ENCODE measurements at places on chromosomes 5 and 9. TPM values are rescaled to one million over a fixed set of nuclear protein-coding genes. Genes with fewer than 3 reads are reported as not detected.

DNA sequence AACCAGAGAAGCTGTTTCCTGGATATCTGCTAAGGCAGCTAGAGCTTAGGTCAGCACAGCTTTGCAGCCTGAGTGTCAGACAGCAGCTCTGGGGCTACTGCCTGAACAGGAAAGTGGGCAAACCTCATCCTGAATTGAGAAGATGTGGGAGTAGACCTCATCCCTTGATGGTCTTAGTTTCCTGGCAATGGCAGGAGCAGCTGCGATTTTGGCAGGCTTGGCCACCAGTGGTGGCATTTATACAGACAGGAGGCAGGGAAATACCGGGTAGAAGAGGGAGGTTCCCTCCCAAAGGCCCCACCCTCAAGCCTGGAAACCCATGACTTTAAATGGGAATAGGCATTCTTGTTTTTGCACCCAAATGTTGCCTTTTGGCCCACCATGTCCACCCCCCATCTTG lies 69.7 kb downstream of the LIX1 start:
- DNase-seq, result no peak

DNA sequence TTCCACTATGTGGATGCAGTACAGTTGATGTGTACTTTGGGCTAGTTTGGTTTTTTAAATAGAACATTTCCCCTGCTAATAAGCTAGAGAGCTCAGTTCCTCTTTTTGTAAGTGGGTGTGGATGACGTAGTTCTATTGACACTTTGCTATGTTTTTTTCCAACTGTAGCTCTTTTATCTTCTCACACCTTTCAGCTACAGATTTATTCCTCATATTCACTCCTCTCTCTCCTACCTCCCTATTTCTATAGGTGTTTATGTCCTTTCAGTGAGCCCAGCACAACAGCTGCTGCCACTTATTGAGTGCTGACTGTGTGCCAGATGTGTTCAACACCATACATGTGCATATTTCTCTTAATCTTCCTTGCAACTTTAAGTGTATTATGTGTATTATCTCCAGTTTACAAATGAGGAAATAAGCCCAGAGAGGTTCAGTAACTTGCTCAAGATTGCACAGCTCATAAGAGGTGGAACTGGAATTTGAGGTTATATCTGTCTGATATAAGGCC lies 215.7 kb downstream of the SEMA6A start:
- no peak for DNase-seq

Gene ABO
- not detected for total RNA-seq

Gene IL5
- not detected for total RNA-seq

Gene LMBRD2
- total RNA-seq, result 14.2 TPM

Gene TAF11L5
- total RNA-seq, result not detected
